ENCODE measurements at places on chromosomes 4 and X.

DNA sequence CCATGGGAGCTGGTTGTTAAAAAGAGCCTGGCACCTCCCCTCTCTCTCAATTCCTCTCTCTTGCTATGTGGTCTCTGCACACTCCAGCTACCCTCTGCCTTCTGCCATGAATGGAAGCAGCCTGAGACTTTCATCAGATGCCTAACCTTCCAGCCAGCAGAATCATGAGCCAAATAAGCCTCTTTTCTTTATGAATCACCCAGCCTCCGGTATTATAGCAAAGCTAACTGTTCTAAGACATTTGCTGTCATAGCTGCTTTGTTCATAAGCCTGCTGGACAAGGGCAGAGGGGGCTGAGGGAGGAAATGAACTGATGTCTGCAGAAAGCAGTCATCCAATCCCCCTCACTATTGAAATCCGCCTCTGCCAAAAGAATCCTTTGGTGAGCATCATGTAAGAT is 196.7 kb downstream of the ZNF330 start:
- DNase-seq: no peak

DNA sequence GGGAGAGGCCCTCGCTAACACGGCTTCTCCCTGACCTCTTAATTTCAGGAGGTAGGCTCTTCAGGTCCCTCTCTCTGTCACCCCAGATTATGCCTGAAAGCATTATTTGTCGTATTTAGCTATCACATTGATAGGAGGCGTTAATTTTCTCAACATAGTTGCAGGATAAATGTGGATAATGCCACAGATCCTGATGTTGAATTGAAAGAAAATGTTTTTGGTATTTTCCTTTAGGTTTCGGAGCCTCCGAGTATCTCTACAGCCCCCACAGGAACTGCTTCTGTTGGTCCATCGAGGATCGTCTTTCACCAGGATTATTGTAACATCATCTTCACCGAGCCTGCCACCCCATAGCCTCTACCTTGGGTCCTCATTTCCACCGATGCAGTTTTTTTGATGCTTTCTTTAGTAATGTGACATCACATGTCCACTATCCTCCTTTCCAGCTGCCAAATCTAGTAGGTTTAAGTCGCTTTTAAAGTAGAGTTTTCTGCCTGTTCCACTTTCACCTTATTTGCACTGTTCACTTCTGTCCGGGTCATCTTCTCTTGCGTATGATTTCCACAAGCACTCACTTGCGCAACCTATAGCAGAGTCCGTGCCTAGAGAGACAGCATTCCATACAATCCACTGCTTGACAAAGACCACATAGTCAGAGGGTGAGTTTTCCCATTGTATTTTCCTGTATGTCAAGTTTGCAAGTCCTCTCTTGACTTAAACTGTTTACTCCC is 665 bp downstream of the TIGD2 start:
- DNase-seq: no peak

DNA sequence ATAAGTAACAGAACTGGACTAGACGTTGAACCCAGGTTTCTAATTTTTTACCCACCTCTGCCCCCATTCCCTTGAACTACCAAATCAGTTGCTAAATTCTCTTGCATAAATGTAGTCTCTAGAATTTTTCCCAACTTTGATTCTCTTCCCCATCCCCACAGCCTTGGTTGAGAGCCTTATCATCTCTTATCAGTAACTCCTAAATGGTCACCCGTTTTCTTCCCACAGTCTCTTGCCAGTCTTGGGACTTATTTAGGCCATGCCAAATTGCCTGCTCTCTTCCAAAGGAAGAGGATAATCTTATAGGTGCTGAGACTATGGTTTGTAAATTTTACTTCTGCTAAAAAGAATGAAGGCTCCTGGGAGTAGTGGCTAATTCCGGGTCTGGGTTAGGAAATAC is 13.3 kb downstream of the PARM1 start:
- DNase-seq: no peak

DNA sequence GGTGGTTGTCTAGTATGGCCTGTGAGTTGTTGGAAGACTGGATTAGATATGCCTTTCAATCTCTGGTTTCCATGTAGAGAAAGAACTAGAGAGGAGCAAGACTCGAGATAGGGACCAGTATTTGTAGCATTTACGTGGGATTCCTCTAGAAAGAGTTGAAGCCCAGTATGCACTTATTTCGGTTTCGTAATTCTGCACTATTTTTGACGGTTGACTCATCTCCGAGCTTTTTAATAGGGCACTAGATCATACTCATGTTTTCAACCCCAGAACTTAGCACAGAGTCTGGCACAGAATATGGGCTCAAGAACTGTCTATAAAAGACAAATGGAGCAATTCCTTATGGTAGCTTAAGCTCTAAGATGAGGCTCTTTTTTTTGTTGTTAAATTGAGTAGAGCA is 15.7 kb downstream of the HELT start:
- no peak for DNase-seq

DNA sequence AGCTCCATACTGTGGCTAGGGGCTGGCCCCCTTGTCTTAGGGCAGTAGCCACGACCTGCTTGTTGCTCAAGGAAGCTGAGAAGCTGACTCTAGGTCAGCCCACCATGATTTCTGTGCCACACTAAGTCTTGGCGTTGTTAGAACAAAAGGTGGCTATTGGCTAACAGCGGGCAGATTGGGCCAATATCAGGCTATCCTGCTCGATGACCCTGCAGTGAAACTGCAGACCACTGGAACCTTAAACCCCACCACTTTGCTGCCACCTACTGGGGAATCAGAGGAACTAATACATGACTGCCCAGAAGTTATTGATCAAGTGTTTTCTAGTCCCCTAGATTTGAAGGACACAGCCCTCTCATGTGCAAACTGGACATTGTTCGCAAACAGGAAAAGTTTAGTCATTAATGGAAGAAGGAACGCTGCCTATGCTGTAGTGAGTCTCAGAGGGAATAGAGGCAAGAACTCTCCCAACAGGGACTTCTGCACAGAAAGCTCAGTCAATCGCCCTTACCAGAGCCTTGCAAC is 17.0 kb upstream of the PAPSS1 start:
- no peak for DNase-seq

GRCh38 chrX:102950908-102951866 is 14.1 kb downstream of the RAB40AL start:
- DNase-seq: no peak

GRCh38 chr4:125353131-125353530 is 38.4 kb downstream of the FAT4 start:
- no peak for DNase-seq

Measured in left lung (tissue), 14 donors.